ENCODE measurements at places on chromosomes 11 and 22.

DNA sequence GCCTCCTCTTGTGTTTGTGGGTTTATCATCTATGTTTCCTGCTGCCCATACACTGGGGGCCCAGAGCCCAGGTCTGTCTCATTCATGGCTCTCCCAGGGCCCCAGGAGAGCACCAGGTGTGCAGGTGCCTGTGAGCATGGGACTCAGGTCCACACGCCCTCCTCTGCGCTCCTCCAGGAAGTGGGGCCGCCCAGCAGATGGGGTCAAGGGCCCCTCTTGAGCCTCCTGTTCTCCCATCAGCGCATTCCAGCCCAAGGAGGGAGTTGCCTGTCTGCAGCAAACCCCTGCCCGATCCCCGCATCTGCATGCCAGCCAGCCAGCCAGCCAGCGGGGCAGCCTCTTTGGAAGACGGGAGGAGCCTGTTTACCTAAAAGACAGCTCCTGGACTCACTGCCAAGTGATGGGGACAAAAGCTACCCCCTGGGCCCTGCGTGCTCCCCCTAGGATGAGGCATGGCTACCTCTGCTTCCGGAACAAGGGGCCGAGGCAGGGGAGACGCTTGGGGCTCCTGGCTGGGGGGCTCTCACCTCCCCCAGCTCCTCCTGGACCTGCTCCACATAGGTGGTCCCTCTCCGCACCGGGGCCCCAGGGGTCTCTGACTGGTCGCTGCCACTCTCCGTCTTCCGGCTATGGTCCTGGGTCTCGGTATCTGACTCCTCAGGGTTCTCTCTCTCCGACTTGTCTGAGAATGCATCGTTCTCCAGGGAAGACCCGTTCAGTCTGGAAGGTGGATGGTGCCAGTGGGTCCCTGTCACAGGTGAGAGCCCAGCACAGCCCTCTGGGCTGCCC lies 49.7 kb upstream of the CARS1 start:
- no peak for DNase-seq

DNA sequence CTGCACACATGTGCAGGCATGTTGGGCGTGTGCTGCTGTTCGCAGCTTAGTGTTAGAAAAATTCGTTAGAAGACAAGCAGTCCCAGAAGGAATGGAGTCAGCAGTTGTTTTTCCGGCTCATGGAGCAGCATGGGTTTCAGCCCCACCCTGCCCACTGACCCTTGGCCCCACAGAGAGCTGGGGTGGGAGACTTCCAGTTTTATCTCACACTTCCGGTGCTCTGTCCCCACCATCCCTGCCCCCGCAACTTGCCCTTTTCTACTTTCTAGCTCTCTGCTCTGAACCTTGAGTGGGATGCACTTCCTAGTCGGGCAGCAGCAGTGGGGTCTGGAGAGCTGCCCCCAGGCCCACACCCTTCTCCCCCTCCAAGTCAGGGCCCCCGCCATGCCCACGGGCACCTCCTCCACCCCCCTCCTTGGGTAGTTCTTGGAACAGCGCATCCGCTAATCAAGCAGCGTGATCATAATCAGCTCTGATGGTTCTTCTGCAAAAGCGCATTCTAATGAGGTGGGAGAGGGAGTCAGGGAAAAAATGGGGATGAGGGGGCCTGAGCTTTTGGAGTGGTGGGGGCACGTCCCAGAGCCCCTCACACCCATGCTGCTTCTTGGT lies 184.4 kb downstream of the CEP164 start:
- no peak for DNase-seq

- no peak for DNase-seq
Observed at GRCh38 chr11:128216198-128216597, 371.2 kb downstream of the ETS1 start.

DNA sequence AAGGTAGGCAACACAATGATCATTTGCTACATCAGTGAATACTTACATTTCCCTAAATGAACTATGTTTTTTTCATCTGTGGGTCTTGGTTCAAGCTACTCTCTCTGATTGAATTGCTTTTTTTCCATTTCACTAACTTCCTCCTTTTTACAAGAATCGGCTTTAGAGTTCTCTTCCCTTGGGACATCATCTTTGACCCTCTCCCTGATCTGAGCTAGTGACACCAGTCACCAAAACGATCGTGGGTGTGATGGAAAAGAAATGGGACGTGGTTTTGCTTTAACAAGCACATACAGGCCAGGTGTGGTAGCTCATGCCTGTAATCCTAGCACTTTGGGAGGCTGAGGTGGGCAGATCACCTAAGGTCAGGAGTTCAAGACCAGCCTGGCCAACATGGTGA lies 129.9 kb downstream of the WT1 start:
- no peak for DNase-seq

DNA sequence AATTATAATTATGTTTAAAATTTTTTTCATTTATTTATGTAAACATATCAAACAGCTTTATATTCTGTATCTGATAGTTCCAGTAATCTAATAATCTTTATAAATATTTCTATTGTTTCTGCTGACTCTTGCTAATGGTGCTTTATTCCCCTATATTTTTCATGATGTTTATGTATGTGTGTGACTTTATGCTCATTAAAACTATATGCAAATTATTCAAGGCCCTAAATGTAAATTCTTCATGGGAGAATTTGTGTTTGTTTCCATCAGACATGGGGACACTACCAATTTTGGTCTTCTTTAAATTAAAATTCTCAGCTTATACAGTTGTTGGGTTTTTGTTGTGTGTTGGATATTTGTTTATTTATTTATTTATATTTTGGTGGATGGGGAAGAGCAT lies 13.7 kb upstream of the ALKBH3 start:
- DNase-seq: no peak

- DNase-seq: no peak
Observed at GRCh38 chr11:35360055-35360530, 59.3 kb downstream of the SLC1A2 start.

DNA sequence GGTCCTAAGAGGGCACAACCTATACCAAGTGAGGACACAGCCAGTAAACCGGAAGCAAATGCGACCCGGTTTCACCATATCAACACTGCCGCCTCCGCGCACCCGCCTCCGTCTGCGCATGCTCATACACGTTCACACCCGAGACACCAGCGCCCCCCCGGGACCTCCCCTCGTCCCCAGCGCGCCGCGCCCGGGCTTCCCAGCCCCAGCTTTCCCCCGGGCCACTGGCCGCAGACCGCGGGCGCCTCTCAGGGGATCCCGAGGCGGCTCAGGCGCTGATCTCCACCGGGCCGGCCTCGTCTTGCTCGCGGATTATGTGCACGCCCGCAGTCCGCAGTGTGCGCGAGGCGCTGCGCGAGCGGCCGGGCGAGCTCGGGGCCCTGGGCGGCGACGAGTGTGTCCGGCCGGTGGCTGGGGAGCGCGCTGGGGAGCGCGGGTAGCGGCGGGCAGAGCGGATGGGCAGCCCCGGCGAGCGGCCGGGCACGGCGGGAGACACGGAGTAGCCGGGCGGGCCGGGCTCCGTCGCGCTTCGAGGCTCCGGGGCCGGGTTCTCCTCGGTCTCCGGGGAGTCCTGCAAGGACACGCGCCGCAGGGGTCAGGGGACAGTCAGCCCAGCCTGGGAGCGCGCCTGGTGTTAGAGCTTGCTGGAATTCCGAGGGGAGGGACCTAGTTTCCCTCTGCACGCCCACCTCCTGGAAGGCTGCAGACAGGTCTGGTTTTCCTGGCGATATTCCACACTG lies 2.0 kb downstream of the HEPN1 start:
- DNase-seq: peak; percentile 74

DNA sequence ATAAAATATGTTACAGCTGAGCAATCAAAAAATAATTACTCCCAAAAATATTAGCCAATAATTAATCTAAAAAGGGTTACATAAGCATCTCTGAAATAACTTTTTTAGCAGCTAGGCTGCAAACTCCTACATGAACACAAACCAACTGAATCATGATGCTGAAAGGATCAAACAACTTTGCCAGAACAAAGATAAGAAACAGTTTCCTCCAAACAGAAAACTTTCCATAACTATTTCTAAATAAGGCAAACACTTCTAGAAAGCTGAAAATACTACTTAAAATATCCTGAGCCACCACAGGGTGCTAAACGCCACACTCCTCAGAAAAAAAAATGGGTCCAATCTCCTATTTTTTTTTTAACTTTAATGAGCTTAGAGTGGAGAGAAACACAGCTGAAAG lies 68.6 kb upstream of the ARHGAP32 start:
- no peak for DNase-seq

DNA sequence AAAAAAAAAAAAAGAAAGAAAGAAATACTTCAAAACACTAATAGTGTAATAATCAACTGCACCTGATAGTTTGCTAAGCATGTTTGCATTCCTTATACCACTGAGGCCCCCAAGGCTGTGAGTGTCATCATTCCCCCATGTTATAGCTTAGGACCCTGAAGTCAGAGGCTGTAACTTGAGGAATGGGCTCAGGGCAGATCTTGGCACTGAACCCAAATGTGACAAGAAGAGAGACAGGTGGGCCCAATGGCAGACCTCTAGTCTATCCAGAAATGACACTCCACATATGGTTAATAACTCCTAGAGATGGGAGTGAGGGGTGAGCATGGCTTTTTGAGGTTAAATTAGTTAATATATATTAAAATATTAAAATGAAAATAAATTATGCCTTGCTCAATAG lies 13.2 kb downstream of the ZNF70 start:
- no peak for DNase-seq

DNA sequence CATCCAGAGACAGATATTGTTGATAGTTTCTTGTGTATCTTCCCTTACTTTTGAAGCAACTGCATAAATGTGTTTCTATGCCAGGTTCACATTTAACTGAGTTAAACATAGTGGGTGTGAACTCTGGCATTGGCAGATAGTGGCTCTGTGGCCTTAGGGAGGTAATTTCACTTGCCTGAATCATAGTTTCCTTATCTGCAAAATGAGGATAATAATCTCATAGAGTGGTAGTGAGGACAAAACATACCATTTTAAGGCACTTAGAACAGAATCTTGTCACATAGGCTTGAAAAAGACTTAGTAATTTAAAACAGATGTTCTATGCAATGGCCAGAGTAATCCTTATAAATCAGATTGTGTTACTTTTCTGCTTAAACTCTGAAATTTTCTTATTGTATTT lies 56.4 kb upstream of the SYN3 start:
- no peak for DNase-seq

GRCh38 chr11:15943418-15944197 lies 412.7 kb downstream of the SOX6 start:
- DNase-seq: no peak

DNA sequence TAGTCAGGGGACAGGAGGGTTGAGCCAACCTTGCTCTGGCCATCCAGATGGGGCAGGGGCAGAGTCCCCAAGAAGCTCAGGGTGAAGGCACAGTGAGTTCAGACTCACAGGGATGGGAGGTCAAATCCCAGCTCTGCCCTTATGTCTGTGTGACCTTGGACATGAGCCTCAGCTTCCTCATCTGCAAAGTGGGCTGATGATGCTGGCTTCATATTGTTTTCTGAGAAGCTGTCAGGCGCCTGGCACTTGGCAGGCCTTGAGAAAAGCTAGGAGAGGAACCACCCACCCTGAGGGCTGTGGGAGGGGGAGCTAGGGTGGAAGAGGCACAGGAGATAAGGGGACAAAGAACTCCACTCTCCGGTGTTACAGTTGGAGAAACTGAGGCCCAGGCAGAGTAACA lies 23.6 kb downstream of the CYTH4 start:
- no peak for DNase-seq

DNA sequence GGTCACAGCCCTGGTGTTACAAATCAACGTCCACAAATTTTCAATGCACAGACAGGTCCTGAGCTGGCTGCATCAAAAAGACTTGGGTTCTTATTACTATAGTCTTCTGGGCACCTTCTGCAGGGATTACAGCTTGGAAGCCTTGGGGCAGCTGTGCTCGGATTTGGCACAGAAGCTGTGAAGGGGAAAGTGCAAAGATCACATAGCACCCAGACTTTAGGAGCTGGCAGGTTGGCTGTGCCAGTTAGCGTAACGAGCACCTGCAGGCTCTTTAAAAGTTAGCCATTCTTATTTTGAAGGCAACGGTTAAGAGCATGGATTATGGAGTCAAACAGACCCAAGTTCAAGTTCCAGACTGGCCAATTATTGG lies 100.4 kb downstream of the ARL14EP start:
- DNase-seq: no peak

DNA sequence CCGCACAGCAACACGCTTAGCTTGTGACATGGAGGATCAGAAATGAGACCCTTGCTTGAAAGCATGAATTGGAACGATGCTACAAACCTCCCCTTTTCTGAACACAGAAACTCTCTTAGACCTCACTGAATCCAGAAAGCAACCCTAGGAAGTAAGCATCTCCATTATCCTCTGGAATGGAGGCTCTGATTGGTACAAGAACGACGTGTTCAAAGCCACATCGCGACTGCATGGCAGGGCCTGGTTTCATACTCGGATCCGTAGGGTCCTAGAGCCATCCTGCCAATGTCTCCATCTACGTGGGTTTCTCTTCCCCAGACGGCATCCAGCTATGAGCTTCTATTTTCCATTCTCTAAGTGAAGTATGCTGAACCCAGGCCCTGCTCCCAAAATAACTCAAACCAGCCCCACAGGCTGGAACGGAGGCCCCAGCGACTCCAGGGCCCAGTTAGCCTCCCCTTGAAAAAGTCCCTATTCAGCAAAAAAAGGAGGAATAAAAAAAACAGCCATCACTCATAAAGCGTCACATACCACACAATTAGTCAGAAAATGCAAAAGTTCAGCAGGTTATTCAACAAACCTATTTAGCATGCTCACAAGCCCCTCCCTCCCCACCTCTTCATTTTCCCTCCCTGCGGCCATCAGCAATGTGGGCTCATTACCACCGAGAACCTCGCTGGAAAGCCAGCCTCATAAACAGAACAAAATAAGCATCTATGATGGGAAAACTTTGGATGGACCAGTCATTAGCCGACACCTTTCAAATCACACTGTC lies 7.1 kb upstream of the MN1 start:
- DNase-seq: no peak

GRCh38 chr22:40651057-40651456 lies 14.5 kb upstream of the MRTFA start:
- no peak for DNase-seq

DNA sequence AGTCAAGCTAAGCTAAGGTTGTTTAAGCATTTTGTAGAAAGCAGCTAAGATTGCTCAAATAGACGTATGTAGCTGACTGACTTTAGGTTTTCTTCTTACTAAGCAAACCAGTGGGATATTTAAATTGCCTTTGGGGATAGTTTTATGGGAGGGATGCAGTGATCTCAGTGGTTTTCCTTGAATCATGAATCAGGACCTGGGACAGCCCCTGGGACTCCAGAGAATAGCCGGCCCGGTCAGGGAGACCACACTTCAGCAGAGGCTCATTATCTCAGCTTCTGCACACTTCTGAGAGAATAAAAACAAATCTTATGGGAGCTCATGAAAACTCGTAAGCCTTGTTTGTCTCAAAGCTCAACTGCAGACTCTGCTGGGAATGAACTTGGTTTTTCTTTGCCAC lies at the start of gene OR9I1:
OR9I1 (minus strand) TSS at position 62 of the 400 bp plus-strand sequence. CDS start 6,086 bp downstream, outside the sequence.
- DNase-seq: no peak

- no peak for DNase-seq
Observed at GRCh38 chr22:29658176-29658575, 54.7 kb downstream of the NF2 start.

- DNase-seq: no peak
Observed at GRCh38 chr11:80596291-80596810, 1155.5 kb upstream of the TENM4 start.

GRCh38 chr11:130706572-130706971 lies 209.7 kb downstream of the SNX19 start:
- DNase-seq: no peak
